ENCODE measurements at places on chromosomes 7 and 10. TPM values are rescaled to one million over a fixed set of nuclear protein-coding genes. Genes with fewer than 3 reads are reported as not detected.

DNA sequence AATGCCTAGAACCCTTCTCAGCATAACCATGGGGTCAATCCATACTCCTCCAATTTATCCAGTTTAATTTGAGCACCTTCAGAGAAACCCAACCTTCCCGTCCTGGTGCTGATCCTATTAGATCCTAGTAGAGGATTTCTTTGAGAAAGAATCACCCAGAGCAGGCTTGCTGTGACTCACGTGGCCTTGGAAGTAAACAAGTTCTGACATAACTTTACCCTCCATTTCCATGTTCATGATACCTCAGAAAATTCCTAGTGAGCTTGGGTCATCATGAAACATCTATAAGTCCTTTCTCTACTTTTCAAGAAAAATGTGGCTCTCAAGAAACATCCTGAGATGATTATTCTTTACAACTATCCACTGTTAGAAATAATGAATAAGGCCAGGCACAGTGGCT lies 71.7 kb downstream of the PRLHR start:
- DNase-seq: peak; percentile 18

GRCh38 chr7:69708857-69709256 lies 110.6 kb downstream of the AUTS2 start:
- peak; percentile 74 for DNase-seq

DNA sequence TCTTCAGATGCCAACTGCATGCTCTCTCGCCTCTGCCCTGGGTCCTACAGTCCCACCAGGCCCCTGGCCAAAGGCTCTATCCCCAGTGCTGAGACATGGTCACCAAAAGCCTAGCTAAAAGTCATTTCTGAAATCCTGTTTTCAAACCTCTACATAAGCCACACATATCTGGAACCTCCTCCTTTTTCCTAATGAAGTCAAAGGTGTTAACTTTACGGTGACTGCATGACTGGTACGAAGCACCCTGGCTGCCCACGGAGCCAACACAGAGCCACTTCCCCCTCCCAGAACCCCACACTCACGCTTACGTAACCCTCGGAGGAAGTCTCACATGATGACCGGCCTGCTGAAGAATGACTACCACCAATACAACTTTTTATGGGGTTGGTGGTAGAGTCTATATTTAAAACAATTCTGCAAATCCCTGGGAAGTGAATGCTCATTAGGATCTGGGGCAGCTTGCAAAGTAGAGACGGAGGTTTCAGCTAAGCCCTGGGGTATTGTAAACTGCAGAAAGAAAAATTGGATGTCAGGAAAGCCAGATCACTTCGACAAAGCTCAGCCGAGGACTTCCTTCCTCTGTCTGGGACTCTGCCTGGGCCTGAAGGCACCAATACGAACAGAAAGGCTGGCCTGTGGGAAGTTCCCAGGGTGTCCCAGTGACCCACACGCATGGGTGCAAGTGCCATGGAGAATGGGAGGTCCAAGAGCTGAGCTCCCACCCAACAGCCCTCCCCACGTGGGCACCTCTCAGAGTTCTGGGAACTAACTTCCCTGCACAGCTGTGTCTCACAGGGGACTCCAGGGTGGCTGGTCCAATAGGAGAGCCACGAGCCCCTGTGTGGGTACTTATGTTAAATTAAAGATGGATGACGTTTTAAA lies 50.7 kb downstream of the PDGFA start:
- peak; percentile 63 for DNase-seq

GRCh38 chr10:112948196-112948595 lies 1.9 kb upstream of the TCF7L2 start:
- no peak for DNase-seq

DNA sequence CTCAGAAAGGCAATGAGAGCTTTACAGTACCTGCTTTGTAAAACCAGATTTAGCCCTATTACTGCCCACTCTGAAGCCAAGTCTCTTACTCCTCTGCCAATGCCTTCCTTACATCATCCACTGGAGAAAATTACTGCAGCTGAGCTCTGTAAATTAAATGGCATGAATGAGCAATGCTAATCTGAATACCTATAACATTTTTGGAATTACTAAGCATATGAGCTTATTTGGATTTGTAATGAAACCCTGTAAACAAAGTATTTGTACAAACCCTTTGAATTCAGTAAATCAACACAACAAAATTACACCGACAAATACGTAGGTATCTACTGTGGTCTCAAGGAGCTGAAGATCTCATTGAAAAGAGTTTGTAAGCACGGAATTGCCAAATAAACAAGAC lies 12.1 kb upstream of the CCNY start:
- peak; percentile 78 for DNase-seq

- DNase-seq: no peak
These were observed 31.0 kb downstream of the BET1 start for GRCh38 chr7:93973134-93973533.

The RPA3 gene
- polyA plus RNA-seq: 23.9 TPM

DNA sequence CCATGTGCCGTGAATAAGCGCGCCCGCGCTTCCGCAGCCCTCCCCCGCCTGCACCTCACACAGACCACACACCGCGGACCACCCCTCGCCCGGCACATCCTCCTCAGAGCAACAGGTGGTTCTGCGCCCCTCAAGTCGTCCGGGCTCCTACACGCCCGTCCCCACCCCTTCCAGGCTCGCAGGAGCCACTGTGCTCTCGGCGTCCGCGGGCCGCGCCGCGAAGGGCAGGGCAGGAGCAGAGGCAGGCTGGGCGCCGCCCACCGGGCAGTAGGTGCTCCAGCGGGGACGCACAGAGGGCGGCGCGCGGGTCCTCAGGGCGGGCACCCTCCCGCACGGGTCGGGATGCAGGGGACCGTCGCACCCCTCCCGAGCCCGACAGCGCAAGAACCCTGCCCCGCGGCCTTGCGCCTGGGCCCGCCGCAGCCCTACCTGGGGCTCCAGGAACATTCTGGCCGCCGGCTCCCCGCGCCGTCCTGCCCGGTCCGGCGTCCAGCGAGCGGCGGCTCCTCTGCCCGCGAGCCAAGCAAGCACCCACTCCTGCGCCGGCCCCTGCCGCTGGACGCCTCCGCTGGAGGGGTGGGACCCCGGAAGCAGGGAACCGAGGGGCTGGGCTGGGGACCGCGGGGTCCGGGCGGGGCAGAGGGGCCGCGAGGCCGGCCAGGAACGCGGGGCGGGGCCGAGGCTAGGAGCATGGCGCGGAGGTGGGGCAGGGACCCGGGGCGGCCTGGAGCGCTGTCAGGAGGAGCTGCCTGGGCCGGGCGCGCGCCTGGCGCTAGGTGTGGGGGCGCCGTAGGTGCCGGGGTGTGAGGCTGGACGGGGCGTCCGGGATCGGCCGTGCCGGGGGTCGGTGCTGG lies 37.4 kb downstream of the RASGEF1A start:
- DNase-seq: no peak

The ZNF746 gene
- polyA plus RNA-seq: 7.3 TPM

- DNase-seq: no peak
These were observed 32.0 kb upstream of the MXI1 start for GRCh38 chr10:110175406-110175805.

DNA sequence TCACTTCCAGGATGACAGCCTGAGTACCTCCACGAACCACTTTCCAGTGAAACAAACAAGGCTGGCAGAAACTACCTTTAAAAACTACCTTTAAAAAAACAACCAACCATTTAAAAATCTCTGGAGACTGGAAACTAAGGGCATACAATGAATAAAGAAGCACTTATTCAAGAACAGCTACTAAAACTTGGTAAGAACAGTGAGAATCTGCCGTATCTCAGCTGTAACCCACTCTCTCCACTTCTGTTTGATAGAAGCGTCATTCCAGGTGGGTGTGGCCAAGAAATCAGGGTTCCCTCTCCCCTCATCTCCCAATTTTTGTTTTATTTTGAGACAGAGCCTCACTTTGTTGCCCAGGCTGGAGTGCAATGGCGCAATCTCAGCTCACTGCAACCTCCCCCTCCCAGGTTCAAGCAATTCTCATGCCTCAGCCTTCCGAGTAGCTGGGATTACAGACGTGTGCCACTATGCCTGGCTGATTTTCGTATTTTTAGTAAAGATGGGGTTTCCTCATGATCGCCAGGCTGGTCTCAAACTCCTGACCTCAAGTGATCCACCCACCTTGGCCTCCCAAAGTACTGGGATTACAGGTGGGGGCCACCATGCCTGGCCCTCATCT lies 158.8 kb upstream of the CHST15 start:
- DNase-seq: no peak

DNA sequence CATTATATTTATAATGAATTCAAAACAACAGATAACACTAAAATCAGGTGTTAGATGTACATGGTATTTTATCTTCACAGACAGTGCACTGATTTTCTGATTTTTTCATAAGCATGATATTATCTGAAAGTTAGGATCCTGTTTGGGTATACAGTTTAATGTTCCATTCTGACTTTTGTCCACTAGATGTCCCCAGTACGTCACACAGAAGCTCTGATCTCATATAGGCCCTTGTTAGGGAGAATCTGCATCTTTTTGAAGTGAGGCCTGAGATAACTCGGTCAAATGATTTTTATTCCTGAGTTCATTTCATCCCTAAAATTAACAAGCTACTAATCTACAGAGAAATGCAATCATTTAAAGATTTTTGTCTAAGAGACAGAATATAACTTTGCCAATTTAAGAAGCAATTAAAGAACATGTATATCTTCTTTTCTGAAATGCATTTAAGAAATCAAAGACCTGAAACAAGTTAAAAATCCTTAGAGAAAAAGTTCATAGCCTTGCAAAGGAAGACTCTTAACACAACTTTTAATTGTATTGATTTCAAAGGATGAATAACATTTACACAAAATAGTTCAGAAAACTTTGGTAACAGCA lies 72.0 kb upstream of the TES start:
- DNase-seq: peak; percentile 85

- DNase-seq: peak; percentile 18
These were observed 1.0 kb downstream of the ATE1 start for GRCh38 chr10:121926671-121927317.

All from fibroblast of lung (primary cell).